Midbrain (tissue), 1 donor: ENCODE measurements at places on chromosomes 6 and 20.

GRCh38 chr20:24796236-24796635 is 152.8 kb upstream of the CST7 start:
- DNase-seq: no peak

DNA sequence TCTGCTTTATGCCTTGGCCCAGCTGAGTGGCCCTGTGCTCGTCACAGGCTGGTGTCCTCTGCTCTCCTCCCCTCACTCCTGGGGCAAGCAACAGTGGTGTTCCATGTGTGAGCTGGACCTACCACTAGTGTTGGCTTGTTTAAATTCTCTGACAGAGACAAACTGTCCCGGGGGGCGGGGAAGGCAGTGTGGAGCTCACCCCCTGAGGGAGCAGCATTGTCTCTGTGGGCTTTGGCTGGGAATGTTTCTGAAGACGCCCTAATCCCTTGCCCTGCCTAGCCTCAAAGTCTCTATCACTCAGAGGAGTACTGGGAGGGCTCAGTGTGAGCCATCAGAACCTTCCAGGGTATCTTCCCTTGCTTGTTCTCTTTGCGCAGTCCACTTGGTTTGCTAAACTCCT is 5.2 kb upstream of the VEGFA start:
- no peak for DNase-seq

DNA sequence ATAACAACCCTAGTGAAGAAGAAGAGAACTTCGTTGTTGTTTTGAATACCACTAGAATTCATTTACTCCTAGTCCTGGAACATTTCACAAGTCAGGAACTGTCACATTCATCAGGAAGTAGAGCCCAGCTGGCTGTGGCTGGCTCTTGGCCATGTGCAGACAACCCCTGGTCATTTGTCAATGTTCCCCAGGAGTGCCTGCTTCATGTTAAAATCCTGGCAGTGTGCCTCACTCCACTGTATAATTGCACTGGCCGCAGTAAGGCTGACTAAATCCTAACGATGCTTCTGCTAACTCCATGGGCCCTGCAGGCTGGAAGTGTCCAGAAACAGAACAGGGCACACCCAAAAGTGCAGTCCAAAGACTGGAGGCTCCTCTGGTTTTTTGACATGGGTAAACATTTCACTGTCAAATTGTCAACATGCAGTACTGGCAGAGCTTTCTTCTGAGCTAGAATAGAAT is 41.5 kb upstream of the ADGRF1 start:
- no peak for DNase-seq

DNA sequence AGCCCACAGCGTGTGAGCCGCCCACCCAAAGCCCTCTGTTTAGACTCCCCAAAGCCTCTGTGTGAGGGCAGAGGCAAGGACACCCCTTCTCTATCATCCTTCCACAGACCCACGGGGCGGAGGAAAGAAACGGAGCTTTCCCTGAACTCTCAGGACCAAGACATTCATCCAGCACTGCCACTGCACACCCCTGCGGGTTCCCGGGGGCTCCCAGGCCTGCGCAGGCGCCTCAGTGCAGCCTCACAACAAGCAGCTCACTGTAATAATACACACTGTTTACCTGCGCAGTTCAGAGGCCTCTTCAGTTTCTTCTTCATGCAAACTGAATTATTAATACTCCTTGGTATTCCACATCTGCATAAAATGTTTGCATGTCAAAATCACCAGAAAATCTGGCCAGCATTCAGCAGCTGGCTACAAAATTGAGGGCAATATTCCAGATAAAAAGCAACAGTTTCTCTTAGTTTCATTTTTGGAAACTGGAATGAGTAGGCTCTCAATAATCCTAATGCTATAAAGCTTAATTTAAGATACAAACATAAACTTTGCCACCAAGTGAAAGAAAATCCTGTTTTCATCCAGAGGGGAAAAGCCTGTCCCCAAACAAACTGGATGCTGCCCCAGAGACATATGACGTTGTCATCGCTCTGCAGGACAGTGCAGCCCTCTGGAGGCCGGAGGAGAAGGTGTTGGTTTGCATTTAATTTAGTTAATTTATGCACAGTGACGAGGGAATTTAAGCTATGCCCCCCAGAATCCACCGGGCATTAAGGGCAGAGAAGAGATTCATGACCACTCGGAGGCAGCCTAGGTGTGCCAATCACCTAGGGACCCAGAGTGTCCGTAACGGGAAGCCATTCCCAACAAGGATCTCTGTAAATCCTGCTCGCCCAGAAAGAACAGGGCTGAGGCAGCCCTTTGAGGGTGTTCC is 45.3 kb downstream of the NINL start:
- peak; percentile 78 for DNase-seq

DNA sequence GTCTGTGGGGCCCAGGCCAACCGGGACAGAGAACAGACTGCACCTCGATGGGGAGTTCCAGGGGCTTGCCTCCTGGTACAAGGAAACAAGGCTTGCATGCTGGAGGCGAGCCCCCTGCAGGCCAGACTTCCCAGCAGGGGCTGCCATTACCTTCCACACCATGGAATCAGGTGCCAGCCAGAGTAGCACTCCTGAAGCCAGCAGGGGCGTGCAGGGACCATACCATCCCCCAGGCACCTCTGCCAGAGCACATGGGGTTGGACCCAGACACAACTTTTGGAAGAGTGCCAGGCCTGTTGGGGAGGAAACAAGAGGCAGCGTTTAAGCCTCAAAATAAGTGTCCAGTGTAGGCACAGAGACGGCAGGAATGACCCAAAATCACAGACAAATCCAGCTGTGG is 6.5 kb downstream of the DDO start:
- DNase-seq: no peak
